ENCODE measurements at places on chromosomes 4 and X.

DNA sequence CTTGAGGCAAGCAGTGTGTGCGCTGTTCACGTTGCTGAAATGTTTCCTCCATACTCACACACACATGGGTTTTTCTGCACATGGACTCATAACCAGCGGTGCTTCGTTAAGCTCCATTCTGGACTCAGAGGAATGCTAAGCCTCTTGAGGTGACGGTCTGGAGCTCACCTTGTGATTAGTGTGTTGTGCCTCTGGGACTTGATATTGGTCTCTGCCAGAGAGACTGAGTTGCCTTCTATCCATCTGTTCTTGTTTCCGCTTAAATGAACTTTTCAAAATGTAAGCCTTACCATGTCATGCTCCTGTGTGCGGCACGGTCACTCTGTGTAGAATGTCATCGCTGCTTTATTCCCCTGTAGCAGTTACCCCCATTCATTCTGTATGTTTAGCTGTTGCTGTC is 42.5 kb downstream of the ADD1 start:
- DNase-seq = no peak

- DNase-seq = no peak
These were observed 1.1 kb upstream of the FMR1 start for GRCh38 chrX:147910607-147911006.

- no peak for DNase-seq
These were observed 175.4 kb upstream of the FRG1 start for GRCh38 chr4:189765301-189765700.

DNA sequence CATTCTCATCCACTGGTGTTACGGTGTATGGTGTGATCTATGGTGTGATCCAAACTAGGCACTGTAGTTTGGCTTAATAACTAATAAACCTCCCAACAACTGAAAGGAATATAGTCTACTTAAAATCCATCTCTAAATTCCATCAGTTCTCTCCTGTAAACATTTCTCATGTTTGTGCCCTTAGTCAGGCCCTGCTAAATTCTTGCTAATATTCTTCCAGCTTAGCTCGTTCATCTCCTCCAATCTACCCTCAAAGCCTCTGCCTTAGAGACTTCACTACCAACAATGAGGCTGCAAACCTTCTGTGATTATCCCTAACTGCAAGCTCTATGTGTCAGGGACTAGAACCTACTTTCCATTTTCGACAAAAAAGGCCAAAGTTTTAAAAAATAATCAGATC is 28.1 kb downstream of the ZAR1 start:
- no peak for DNase-seq

GRCh38 chrX:12975670-12975965 is 708 bp downstream of the TMSB4X start:
- no peak for DNase-seq
